ENCODE measurements at places on chromosomes 3 and 15.

DNA sequence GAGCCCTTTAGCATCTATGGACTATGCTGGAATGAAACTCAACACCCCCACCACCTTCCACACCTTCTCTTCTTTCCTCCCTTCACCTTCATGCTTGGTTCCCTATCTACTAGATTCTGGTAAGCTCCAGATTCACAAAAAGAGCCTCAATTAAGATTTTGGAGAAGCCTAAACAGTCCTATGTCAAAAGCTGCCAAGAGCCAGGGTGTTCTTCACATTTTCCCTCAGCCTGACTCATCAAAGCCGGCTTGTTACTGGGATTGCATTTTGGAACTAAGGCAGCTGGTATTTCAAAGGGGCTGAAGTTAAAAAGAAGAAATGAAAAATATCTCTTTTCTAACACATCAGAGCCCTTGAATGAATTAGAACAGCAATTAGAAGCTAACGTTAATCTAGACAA, 247.7 kb downstream of the MYRIP start:
- DNase-seq, result no peak

GRCh38 chr3:119457246-119457645, 6.2 kb downstream of the TMEM39A start:
- no peak for DNase-seq

- DNase-seq, result no peak
These were observed 5.5 kb upstream of the NR2E3 start for GRCh38 chr15:71804695-71805470.

- DNase-seq, result peak; percentile 82
These were observed 37.9 kb upstream of the TNFAIP8L3 start for GRCh38 chr15:51132384-51133139.

DNA sequence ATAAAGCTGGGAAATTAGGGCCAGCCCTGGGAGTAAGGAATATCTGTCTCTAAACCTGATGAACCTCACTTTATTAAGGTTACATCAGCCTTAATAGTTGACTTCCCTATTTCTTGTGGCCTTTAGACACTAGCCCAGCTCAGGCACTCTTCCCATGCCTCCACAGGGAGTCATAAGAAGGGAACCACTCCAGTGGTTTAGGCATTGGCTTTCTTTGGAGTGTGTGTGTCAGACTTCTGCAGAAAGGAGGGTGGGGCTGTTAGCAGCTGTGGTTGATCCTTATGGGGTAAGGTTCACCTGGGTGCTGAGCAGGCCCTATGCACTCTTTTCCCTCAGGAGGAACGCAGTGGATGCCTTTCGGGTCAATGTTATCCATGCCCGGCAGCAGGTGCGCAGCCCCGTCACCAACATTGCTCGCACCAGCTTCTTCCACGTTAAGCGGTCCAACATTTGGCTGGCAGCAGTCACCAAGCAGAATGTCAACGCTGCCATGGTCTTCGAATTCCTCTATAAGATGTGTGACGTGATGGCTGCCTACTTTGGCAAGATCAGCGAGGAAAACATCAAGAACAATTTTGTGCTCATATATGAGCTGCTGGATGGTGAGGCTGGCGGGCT, 4.0 kb downstream of the AP2M1 start:
- no peak for DNase-seq

DNA sequence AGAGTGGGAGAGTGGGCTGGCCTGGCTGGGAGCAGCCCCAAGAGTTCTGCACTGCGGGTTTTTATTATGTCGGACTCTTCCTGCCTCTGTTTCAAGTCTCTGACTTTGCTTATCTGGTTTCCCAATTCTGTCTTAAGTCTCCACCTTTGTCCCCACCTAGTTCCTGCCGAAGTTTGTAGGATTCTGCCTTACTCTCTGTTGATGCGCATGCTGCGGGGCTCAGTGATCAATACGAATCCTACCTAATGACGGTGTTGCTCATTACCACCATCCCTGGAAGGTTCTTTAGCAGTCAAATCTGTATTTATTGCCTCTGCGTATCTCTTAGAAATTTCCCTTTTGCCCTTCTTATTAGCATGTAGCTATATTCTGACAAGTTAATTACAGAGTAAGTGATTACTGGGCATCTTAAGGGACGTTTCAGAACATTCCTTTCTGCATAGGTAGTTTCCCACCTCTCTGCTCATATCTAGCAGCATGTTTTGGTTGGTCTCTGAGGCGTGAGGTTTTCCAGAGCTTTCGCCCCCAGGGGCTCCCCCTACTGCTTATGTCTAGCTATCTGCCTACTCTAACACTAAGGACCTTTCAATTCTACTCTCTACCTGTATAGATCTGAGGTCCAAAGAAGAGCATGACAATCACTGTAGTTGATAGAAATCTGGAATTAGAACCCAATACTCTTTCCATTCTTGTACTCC, 236.0 kb upstream of the EIF1B start:
- no peak for DNase-seq

GRCh38 chr3:150104564-150104963, 133.9 kb upstream of the PFN2 start:
- no peak for DNase-seq

- no peak for DNase-seq
These were observed 284.2 kb downstream of the C3orf38 start for GRCh38 chr3:88434001-88434400.

DNA sequence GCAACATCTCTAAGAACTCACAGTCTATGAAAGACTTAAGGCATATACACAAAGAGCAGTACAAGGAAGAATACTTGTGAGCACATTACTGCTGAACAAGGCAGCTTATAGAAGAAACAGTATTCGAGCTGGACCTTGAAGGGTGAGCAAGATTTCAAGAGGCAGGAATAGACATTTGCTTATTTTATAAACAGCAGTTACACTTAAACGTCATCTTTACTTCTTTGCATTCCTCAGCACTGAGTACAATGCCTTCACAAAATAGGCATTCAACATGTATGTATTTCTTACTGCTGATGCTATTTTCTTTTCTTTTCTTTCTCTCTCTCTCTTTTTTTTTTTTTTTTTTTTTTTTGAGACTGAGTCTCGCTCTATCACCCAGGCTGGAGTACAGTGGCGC, 205.8 kb downstream of the ZIC4 start:
- DNase-seq, result no peak

- DNase-seq, result no peak
These were observed 55.7 kb downstream of the PTPRG start for GRCh38 chr3:61617041-61617440.

DNA sequence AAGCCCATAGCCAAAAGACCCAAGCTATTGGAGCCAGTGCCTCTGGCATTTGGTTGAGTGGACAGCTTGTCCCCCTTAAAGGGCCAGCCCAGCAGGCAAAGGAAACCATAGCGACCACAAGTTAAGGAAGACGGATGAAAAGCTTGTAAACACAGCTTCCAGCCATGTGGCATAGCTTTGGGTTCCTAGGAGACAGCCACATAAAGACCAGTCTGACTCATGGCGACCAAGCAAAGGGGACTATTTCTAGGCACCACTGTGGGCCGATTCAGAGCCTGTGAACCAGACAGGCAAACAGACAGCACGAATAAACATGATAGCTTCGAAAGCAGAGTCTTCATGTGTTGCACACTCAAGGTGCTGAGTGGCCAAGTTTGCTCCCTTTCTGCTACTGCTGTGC, 30.5 kb upstream of the SRGAP3 start:
- no peak for DNase-seq

- DNase-seq, result no peak
These were observed 36.0 kb downstream of the TSPAN3 start for GRCh38 chr15:77034695-77035489.

GRCh38 chr3:158763421-158763820, 31.2 kb upstream of the RARRES1 start:
- DNase-seq, result no peak

GRCh38 chr3:49519296-49519695, 35.0 kb upstream of the BSN start:
- no peak for DNase-seq

DNA sequence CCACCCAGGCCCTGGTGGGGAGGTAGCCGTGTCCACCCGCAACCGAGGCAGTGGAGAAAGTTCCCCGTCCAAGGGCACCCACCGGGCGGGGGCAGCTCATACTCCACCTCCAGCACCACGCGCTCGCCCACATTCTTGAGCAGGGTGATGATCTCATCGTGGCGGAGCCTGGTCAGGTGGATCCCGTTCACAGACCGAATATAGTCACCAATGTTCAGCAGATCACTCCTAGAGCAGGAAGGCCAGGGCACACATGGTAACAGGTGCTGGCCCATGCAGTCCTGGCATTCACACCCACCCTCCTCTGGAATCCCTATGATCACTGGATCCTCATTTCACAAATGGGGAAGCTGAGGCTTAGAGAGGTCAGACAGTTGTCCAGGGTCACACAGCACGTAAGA, 15.8 kb downstream of the GRIP2 start:
- DNase-seq, result no peak

DNA sequence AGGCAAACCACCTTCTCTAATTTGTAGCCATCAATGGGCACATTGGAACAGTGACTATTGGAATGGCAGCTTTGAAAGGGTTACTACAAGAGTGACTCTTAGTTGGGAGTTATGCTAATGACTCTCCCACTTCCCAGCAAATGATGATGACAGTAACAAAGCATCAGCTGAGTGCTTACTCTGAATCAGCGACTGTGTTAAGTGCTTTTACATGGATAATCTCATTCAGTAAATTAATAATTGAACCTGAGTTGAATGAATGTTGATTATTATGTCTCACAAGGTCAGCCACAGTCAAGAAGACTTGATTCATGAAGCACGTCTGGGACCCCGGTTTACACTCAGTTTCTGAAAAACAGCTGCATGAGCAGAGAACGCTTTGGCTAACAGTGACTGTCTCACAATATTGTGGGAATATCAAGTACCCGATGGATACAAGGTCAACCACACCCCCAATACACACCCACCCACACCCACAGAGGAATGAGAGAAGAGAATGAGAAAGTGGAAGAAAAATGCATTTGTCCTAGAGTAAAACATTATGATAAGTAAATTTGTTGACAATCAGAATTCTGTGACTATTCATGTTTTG, 242.0 kb upstream of the FEZF2 start:
- DNase-seq, result no peak

DNA sequence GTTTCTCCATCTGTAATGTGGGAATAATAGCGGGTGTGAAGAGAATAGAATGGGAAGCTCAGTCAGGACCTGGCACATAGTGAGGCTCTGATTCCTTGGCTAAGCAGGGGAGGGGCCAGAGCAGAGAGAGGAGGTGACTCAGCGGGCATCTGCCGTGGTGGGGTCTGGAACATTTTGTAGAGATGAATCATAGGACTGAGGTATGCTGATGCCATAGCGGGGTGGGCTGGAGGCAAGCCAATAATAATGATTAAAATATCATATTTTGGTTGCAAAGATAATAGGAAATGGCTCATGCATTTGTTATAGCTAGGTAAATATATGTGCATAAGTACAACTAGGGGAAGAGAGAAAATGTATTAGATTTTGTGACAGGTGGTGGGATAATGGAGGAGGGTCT, 11.2 kb downstream of the TGM4 start:
- peak; percentile 56 for DNase-seq

DNA sequence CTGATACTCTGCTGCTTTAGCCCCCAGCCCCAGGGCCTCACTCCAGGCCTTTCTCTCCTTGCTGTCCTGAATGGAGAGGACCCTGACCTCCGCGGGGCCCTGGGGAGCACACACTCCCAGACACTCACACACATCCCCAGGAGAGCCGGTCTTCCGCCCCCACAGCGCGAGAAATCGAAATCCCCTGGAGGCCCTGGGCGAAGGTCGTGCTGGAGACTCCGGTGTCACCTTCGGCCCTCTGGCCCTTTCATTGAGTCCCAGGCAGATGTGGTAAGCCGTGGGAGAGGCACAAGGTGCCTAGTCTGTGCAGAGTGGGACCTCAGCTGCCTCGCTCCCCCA, 848 bp upstream of the GOLGA8B start:
- no peak for DNase-seq

DNA sequence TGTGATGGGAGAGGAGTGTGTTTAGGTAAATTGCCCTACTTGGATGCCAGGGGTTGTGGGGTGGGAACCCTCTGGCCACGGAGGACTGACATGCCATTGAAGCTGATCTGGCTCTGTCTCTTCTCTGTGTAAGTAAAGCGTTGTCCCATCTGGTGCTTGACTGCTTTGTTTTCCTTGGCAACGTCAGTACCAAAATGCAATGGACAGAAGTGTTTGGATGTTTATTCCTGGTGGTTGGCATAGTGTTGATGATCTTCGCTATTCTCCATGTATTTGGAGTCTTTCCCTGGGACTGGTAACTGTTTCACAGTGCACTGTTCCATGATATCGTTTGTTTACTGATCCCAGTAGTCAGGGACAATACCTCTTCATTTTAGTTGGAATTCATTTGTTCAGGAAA, 130.5 kb upstream of the MCTP2 start:
- no peak for DNase-seq

GRCh38 chr15:77416148-77416455, 3.8 kb downstream of the PEAK1 start:
- DNase-seq, result no peak

DNA sequence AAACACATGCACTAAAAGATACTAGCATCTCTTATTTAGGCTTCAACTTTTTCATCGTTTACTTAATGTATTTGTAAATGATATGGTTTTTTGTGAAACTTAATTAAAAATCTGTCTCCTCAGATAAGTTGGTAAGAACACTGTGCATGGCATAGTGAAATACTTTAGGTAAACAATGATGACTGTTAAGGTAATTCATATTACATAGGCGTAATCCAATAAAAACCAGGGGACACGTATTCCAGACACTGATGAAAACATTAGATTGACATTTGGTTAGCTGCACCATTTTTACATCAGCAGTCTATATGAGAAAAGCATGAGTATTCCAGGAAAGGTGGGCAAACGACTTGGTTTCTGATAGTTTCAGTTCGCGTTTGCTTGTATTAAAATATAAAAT, 170.0 kb downstream of the MBNL1 start:
- DNase-seq, result no peak

GRCh38 chr3:115790759-115791158, 167.4 kb downstream of the GAP43 start:
- peak; percentile 82 for DNase-seq

DNA sequence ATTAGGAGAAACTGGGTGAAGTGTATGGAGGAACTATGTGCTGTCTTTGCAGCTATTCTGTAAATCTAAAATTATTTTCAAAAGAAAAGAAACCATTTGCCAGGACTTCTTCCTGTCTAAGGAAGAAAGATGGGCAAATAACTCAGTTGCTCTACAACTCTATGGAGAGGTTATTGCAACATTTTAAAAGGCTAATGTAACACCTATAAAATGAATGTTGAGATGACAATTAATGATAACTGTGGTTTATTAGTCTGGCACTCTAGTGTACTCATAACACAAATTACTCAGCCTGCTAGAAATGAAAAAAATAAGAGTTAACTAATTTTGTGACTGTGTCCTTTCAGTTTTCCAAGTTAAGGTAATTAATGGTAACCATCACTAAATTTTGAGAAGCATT, 32.3 kb downstream of the SLC4A7 start:
- no peak for DNase-seq

DNA sequence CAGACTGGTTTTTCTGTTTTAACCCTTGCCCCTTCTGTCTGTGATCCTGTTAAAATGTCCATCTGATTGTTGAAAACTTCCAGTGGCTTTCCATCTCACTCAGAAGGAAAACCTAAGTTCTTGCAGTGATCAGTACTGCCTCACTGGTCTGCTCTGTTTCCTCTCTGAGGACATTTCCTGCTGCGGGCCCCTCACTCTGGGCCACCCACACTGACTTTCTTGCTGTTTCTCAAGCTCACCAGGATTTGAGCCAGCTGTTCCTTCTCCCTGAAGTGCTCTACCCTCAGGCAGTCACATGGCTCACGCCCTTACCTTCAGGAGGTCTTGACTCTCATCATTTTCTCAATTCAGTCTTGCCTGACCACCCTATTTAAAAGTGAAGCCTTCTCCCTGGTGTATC, 1.8 kb downstream of the GRK7 start:
- no peak for DNase-seq

GRCh38 chr3:188624384-188624783, 470.4 kb downstream of the LPP start:
- no peak for DNase-seq

Data from BJ (cell line).